Effector memory CD8-positive, alpha-beta T cell (primary cell): ENCODE measurements at places on chromosomes 16 and 17.

DNA sequence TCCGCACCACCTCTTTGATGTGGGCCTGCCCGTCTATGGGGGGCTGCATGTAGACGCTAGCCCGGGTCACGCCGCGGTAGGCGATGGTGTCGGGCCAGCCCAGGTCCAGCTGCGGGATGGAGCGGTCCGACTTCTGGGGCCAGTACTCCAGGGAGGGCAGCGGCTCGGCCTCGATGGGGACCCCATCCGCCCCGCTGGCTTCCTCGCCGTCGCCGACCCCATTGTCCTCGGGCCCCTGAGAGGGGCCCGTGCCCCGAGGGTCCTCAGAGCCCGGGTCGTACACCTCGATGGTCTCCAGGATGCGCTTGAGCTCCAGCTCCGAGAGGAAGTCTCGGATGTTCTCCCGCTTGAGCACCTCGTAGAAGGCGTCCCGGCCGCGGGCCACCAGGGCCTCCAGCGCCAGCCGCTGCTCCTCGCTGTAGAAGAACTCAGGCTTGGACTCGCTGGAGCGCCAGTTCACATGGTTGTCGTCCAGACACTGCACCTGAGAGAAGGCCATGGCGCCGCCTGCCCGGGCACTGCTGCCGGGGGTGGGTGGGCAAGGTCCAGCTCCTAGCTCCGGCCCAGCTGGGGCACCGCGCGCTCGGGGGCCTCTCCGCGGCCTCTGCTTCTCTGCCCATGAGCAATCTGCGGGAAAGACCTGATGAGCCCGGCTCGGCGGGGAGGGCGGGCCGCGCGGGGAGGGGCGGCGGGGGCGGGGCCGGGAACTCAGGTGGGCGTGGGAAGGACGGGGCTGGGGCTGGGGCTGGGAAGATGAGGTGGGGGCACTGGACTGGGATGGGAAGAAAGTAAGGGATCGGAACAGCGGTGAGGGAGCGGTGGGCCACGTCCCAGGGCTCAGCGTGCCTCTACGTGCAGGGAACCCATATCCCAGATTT is 782 bp downstream of the FAM83G start:
- DNase-seq = no peak

GRCh38 chr16:29007730-29008593 is 23.1 kb downstream of the LAT start:
- DNase-seq = no peak

- DNase-seq = no peak
Observed at GRCh38 chr17:79511471-79511870, 99.4 kb downstream of the RBFOX3 start.

GRCh38 chr17:78722246-78722761 is 59.8 kb downstream of the CYTH1 start:
- no peak for DNase-seq

- DNase-seq = peak; percentile 17
Observed at GRCh38 chr16:3444032-3444388, 530 bp downstream of the NAA60 start.

DNA sequence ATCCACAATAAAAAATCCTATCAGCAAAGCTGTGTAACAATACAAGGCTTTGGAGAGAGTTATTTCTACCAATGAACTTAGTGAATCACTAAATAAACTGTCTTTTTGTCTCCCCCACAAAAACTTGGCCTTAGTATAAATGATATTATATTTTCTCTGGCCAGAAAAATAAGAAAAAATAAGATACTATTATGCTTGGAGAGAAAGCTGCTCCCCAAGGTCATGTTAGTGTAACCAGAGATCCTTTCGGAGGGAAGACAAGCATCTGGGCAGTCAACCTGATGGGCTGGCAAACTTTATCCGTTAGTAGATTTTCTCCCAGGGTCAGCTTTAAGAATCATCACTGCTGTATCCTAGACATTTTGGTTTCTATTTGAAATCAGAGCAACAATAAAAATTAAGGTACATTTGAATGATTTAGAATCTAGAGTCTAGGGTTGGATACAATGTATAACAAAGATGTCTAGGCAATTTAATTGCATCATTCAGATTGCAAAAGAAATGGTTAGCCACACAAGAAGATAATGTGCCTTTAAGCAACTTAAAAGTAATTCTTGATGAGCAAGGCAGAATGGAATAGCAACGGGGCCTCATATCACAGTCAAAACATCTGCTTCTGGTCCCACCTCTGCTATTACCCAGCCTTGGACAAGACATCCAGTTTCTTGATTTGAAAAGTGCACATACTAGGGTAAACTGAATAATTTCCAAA is 280.4 kb downstream of the SLC39A11 start:
- DNase-seq = no peak

GRCh38 chr16:53085369-53085843 is 30.6 kb downstream of the CHD9 start:
- DNase-seq = no peak

DNA sequence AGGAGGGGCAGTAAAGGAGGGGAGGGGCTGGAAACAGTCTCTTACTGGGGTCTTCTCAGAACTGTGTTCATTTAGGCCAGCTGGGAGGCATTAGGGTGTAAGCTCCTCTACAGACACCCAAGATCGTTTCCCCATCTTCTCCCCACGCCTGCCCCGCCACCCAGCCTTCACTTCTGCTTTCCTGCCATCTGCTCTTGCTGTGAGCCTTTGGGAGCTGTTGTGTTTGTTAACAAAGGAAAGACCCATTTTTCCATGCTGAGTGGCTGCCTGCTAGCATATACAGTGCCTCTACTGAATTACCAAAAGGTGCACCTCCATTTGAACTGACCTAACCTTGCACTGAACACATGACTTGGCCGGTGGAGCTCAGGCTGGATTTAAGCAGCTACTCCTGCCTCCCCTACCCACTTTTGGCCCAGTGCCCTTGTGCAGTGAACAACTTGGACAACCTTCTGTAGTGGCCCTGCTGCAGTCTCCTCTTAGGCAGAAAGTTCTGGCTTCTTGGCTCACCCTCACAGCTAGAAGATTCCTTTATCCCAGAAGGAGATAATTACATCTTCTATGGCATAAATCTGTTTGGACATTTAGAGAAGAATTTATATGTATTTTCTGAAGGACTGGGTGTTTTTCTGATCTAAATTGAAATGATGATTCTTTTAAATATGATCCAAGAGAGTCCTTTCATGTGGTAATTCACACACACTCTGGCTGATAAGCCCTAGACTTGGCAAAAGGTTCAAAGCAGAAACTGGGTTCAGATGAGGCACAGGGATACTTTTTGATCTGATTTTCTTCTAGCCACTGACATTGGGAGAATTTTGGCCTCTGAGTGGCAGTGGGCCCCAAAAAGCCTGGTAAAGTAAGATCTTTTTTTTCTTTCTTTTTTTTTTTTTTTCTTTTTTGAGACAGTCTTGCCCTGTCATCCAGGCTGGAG is 81.9 kb upstream of the HNF1B start:
- DNase-seq = no peak

DNA sequence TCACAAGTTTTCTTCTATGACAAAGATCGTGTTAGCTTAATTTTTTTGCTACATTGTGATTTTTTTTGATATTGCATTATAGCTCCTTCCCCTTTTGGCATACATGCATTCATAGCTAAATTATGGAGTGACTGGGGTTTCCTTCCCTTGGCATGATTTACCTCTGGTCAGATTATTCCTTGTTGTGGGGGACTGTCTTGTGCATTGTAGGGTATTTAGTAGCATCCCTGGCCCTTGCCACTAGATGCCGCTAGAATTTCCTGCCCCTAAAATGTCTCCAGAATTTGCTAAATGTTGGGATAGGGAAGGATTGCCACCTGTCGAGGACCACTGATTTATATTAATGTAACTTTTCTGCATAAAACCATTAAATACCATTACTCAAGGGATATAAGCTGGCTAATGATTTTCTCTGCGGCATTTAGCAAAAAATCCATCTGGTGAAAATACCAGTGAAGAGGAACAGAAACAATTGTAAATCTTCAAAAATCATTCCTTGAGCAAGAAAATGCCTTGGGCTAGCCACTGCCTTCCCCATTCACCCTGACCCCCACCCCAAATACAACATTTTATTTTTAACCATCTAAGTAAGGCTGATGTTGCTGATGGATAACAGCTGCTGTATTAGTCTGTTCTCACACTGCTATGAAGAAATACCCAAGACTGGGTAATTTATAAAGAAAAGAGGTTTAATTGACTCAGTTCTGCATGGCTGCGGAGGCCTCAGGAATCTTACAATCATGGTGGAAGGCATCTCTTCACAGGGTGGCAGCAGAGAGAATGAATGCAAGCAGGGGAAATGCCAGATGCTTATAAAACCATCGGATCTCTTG is 195.2 kb downstream of the MAP2K6 start:
- no peak for DNase-seq

DNA sequence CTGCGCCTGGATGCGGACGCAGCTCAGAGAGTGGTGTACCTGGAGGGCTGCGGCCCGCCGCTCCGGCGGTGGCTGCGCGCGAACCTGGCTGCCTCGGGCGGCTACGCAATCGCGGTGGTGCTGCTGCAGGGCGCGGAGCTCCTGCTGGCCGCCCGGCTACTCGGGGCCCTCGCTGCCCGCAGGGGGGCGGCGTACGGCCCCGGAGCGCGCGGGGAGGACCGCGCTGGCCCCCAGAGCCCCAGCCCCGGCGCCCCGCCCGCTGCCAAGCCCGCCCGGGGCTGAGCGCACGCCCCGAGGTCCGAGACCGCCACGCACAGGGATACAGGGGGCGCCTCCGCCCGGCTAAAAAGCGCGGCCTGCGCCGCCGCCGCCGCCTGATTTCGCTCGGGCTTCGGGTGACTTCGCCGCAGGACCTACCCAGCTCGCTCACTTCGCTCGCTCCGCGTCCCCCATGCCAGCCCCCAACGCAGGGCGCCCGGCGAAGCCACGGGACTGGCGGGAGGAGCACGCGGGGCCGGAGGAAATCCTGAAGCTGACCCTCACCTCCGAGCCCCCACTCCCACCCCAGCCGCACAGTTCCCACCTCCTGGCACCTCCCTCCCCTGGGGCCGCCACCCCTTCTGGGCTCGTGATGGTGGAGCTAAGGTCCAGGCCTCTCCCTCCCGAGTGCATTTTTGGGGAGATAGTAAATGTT is 8.2 kb downstream of the PDE6G start:
- DNase-seq = no peak

GRCh38 chr16:88649924-88650748 is 717 bp downstream of the CYBA start:
- peak; percentile 45 for DNase-seq

DNA sequence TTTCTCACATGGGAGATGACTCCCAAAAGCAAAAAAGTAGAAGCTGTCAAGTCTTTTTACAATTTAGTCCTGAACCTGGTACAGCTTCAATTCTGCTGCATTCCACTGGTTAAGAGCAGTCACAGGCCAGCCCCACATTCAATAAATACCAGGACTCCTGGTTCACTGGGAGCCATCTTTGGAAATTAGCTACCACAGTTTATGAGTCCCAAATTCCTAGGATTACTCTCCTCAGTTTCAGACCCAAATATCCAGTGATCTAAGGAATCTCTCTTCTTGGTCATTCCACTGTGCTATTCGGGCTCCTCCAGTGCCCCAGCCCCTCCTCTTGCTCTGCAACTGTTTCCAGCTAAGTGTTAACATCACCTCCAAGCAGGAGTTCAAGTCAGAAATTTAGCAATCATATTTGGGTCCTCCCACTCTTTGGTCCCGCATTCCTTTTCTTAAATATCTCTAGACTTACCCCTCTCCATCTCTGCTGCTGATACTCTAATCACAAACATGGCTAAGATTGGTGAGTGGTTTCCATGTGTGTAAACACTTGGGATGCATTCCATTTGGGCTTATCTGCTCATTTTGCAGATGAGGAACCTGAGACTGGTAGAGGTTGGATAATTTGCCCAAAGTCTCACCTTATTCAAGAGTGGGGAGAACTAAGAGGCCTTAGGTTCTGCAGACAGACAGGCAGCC is 9.6 kb upstream of the WIPF2 start:
- no peak for DNase-seq

- DNase-seq = no peak
Observed at GRCh38 chr17:15409721-15410250, 57.6 kb downstream of the CDRT4 start.

GRCh38 chr17:41190328-41190727 is 641 bp downstream of the KRTAP9-1 start:
- DNase-seq = no peak

DNA sequence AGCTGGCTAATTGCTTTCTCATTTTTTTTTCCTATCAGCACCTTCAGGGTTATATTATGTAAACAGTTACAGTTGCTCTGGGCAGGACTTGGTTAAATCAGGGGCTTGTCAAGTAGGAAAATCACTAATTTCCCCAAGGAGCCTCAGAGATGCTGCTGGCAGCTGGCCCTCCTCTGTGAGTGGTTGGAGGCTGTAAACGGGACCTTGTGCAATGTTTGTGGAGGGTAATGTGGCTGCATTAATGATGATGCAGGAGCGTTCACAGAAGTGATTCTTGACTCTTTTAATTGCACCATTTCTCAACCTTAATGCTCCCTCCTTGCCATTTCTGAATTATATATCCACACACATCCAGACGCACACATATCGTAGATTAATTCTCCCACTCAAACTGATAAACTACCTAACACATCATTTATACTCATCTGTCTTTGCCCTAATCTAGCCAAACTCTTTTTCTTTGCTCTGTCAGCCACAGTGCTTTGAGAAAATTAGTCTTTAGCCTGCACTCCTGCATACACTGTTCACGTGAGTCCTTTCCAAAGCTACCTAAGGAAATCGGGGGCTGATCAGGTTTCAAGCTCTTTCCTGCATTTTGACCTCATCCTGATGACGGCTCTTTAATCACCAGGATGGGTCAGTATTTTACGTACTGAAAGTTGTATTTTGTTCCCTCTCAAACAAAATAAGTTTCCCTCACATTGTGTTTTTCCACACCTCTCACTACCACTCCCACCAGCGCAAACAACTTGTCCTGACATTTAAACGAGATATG is 154.4 kb upstream of the PIRT start:
- no peak for DNase-seq

DNA sequence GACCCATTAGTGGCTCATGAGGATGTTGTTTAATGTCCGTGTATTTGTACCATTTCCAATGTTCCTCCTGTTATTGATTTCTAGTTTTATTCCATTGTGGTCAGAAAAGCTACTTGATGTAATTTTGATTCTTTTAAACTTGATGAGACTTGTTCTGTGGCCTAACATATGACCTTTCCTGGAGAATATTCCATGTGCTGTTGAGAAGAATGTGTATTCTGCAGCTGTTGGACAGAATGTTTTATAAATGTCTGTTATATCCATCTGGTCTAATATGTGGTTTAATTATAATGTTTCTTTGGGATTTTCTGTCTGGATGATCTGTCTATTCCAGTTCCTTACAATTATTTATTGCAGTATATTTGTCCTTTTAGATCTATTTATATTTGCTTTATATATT is 2.9 kb upstream of the ABCA10 start:
- no peak for DNase-seq

- DNase-seq = no peak
Observed at GRCh38 chr17:38873640-38874380, 4.0 kb downstream of the LASP1 start.

DNA sequence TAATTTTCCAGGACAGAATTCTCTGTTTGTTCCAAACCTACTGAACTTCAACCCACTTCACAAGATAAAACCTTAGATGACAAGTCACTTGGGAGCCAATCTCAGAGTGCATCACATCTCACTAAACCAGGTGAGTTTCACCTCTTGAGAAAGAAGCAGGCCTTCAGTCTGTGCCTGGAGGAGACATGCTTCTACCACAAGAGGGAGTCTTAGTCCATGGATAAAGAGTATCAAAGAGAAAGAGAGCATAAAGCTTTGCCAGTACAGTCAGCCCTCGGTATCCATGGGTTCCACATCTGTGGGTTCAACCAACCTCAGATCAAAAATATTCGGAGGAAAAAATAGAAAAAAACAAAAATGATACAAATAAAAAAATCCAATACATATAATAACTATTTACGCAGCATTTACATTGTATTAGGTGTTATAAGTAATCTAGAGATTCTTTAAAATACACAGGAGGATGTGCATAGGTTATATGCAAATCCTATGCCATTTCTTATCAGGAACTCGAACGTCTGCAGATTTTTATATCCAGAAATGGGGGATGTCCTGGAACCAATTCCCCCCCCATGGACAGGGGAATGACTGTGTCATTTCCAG is 37.7 kb downstream of the DUSP14 start:
- DNase-seq = no peak
